Activated CD4-positive, alpha-beta T cell treated with anti-CD3 and anti-CD28 coated beads for 24 hours (primary cell): ENCODE measurements at places on chromosomes 3 and 15.

DNA sequence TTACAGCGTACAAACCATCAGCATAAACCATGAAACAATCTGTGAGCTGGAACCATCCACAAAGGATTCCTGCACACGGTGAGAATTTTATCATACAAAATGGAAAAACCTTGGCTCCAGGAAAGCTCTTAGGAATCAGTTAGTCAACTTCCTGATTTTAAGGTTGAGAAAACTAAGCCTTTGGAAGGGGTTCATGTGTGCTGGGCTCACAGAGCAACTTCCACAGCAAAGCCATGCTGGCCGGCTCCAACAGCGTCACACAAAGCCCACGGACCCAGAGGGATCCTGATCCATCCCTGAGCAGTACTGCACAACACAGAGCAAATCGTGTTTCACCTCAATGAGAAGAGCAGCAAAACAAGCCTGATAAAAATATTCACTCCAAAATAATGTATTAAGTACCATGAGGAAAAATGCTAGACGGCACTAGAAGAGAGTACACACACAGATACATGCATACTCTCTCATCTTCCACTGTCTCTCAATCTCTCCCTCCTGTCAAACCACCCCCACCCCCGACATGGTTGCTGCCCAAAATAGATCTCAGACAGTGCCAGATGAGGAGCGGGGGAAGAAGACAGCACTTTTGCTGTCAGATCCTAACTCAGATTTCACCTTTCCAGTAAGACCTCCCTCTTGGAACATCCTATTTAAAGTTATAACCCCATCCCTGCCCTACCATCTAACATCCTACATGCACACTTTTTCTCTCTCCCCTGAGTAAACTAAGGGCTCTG is 58.6 kb downstream of the MB21D2 start:
- no peak for DNase-seq

DNA sequence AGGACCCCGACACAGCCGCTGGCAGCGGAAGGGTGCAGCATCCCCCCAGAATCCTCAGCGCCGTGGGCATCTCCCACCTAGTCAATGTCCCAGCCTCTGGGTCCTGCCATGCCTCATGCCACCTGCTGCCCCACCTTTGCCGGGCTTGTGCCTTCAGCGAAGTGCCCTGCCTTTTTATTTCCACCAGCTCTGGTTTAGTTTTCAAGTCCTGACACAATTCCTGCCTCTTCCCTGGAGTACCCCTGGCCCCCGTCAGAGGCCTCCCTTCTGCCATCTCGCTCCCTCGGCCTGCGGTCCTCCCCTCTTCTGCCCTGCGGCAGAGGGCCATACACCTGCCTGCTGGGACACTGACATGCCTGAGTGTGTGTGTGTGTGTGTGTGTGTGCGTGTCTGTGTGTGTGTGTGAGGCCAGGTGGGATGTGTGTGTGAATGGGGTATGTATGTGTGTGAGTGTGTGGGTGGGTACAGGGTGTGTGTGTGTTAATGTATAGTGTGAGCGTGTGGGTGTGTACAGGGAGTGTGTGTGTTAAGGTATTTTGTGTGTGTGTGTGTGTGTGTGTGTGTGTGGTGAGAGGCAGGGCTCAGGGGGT is 129.9 kb downstream of the SMAD6 start:
- no peak for DNase-seq

- DNase-seq = no peak
These were observed 74.6 kb upstream of the SPATA12 start for GRCh38 chr3:56985878-56986277.

DNA sequence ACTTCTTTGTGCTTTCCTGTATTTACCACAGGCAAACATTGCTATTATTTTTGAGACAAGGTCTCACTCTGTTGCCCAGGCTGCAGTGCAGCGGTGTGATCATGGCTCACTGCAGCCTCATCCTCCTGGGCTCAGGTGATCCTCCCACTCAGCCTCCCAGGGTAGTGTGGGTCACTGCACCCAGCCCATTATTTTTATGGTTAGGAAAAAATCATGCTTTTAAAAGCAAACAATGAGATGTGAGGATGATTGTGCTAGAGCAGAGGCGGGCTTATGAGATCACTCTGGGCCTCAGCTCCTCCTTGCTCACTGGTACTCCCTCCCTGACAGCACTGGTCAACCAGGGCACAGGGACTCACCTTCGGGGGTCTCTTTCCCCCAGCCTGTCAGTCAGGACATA is 2.2 kb downstream of the MAN2C1 start:
- DNase-seq = no peak

GRCh38 chr3:146308222-146308621 is 57.3 kb upstream of the PLSCR4 start:
- no peak for DNase-seq

GRCh38 chr3:151183265-151183671 is 19.7 kb downstream of the GPR171 start:
- DNase-seq = no peak

DNA sequence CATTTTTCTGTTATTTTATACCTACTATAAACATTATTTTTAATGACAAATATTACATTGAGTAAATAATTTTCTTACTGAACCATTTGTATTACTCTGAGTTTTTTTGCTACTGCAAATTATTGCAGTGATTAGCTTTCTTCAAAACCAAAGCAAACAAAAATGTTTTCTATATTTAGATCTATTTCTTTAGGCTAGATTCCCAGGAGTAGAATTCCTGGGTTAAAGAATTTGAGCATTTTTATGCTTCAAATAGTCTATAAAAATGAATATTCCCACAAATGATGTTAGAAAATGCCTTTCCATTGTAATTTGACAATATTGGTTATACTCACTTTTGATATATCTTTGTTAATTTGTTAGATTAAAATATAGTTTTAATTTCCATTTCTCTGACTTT is 76.8 kb downstream of the LEKR1 start:
- DNase-seq = no peak

GRCh38 chr15:92616621-92617548 is 38.7 kb downstream of the FAM174B start:
- DNase-seq = no peak

DNA sequence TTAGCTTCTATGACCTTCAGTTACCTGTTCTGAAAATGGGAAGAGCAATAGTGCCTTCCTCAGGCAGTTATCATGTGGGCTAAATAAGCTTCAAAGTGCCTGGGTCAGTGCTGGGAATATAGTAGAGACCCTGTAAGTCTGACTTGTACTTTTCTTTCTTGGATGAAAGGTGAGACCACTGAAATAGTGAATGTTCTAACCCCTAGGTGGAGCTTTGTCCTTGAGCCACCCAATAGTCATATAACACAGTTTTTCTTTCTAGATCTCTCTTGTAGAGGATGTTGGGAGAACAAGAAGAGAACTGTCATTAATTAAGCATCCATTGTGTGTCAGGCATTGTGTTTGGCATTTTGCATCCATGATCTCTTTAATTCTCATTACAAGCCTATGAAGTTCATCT is 13.0 kb upstream of the BFSP2 start:
- no peak for DNase-seq

- DNase-seq = no peak
These were observed 8.1 kb downstream of the SEC13 start for GRCh38 chr3:10312861-10313260.

GRCh38 chr3:16906682-16907081 is 21.9 kb downstream of the PLCL2 start:
- no peak for DNase-seq

- DNase-seq = no peak
These were observed 10.9 kb downstream of the RTP1 start for GRCh38 chr3:187208159-187208558.

GRCh38 chr15:62828364-62828763 is 214.2 kb upstream of the TPM1 start:
- no peak for DNase-seq

GRCh38 chr15:41690636-41691035 is 30.4 kb downstream of the MGA start:
- DNase-seq = no peak

GRCh38 chr15:40538976-40539375 is 25.9 kb downstream of the CCDC32 start:
- no peak for DNase-seq

DNA sequence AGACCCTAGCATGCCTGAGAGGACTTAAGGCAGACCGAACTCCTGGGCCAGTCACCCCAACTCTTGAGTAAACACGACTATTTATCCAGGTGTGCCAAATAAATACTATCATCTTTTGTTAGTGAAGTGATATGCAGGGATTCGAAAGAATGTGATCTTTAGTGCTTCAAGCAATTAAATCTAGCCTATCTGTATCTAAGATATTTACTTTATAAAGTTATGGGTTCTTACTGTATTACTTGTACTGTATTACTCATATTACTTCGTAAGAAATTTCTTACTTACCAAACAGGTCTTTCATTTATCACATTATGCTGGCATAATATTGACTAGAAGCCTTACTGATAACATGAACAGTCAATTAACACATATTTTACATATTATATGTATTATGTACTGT is 211.6 kb upstream of the NECTIN3 start:
- DNase-seq = no peak

DNA sequence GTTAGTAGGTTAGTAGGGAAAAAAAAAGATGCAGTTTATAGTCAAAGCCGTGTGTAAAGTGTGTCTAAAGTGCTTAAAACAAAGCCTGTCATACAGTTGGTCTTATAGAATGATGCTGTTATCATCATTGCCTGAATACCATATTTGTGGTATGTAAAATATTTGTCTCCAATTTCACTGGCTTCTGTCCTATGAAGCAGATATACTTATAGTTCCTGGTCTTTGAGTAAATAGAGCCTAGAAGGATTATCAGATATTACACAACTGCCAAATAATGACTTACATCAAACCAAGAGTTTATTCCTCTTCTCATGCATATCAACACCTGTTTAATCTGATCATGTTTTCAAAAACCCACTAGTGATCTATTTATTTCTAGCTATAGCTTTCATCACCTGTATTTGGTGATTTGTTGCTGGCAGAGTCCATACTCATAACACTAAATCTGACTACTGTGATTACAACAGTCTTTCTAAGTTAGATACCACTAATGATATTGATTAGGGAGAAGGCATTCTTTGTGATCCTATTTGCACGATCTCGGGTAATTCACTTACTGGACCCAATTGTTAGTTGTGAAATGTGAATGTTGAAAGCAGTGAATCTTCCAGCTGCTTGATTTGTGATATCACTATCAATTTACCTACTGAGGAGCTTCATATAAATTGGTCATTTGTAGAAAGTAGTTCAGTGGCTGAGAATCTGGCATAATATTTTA is 413.7 kb downstream of the LPP start:
- DNase-seq = no peak

- no peak for DNase-seq
These were observed 187.4 kb downstream of the MECOM start for GRCh38 chr3:169475978-169476698.

GRCh38 chr3:46369675-46370132 is 1.0 kb upstream of the CCR5 start:
- DNase-seq = no peak

GRCh38 chr15:88274553-88275460 is 18.3 kb upstream of the NTRK3 start:
- peak; percentile 52 for DNase-seq
